Cortex of kidney (tissue), 1 donor: ENCODE measurements at places on chromosomes 4 and X.

DNA sequence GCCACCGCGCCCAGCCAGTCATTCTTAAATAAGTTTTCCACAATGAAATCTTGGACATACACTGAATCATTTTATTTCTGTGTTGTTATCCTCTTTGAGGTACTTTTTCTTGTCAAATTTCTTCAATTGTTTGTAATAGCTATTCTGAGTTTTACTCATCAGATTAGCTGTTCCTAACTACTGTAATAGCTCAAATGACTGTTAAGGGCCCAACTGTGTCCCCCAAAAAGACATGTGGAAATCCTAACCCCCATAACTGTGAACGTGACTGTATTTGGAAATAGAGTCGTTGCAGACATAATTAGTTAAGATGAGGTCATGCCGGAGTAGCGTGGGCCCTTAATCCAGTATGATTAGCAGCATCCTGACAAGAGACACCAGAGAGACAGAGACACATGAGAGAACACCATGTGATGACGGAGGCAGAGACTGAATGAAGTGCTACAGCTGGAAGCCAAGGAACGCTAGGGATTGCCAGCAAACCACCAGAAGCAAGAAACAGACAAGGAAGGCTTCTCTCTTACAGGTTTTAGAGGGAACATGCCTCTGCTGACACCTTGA is 22.9 kb downstream of the ACOT9 start:
- no peak for DNase-seq

DNA sequence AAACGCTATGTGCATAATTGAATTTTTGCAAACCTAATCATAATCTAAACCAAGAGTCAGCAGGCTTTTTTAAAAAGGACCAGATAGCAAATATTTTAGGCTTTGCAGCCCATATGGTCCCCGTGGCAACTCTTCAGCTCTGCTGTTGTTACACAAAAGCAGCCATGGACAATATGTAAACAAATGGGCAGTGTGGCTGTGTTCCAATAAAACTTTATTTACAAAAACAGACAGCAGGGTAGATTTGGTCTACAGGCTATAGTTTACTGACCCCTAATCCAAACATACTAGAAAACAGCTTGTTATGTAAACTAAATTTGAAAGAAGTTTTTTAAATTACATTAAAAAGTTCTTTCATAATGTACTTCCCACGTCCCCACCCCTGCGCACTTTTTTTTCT is 53.1 kb downstream of the FUNDC1 start:
- DNase-seq: no peak

- no peak for DNase-seq
These were observed 350.8 kb upstream of the KLF3 start for GRCh38 chr4:38313175-38313574.

DNA sequence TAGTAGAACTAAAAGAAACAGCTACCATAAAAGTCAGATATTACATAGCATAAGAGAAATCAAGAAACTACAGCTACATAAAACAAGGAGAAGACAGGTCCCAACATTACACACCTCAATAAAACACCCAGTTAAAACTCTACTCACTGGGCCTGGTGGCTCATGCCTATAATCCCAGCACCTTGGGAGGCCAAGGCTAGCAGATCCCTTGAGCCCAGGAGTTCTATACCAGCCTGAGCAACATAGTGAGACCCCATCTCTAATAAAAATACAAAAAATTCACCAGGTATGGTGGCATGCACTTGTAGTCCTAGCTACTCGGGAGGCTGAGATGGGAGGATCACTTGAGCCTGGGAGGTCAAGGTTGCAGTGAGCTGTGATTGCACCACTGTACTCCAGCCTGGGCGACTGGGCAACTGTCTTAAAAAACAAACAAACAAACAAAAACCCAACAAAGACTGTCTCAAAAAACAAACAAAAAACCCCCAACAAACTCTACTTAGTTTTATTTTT is 15.2 kb upstream of the TXLNG start:
- no peak for DNase-seq

DNA sequence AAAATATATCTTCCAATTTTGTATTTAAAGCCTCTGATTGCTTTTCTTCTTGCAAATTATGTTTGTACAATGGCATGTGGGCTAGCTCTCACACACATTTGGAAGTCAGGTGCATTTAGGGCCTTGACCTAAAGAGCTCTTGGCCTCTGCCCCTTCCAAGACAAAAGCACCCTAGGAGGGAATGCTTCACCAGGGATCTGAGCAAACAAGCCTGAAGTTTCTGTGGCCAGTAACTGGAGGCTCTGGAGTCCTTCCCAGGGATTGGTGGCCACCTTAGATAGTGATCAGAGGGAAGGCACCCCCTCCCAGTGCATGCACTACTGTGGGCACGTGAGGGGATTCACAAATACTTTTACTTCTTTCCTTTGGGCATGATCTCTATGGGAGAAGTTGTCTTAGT is 60.3 kb upstream of the DIPK2B start:
- no peak for DNase-seq
